Activated T-helper 1 cell treated with anti-CD3 and anti-CD28 coated beads, Interleukin-2, amount 50 U/mL, for 16 hours (primary cell): ENCODE measurements at places on chromosomes 2 and 18.

DNA sequence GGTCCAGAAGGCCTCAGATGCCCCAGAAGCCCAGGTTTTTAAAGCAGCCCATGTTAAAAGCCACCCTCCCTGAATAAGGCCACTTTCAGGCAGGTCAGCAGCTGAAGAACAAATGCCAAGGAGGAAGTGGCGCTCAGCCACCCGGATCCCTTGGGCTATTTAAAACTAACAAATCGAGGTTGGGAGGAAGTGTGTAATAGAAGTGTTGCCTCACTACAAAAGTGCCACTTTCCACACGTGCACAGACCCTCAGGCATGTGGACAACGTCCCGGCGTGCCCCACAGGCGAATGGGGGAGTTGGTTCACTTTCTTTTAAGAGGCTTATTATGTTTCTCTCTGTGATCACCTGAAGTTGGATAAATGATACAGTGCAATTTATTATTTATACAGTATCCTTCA is 173.8 kb upstream of the SALL3 start:
- no peak for DNase-seq

DNA sequence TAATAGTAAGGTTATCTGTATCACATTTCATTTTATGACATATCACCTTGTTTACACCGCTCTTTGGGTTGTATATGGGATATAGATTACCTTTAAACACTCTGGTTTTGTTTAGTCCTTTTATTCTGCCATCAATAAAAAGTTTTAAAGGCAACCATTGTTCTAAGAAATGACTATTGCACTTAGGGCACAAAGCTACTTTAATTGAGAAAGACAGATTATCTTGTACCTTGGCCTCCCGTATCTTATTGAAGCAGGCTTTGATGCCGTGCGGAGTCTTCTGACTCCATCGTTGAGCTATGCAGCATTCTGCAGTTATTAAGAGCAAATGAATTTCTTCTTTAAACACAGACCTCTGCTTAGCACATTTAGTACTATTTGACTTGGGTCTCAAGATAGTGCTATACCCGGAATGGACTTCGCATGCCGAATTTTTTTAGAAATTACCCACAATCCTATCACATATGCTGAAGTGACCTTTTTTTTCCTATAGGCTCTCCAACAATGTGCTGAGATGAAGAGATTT is 16.7 kb downstream of the PKDCC start:
- DNase-seq: no peak

DNA sequence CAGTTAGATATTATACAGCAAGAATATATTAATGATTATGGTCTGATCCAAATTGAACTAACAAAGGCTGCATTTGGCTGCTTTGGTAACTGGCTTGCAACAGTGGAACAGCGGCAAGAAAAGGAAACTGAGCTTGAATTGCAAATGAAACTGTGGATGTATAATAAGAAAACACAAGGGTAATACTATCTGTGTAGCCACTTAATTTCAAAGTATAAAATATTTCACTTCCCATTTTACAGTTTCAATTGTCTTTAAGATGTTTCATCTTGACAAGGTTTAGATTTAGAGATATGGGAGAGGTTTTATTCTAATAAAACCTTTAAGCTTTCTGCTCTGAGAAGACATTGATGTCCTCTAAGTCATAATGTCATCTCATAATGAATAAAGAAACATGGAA is 23.8 kb downstream of the WDR75 start:
- no peak for DNase-seq

GRCh38 chr2:145757503-145758246 is 1237.8 kb upstream of the ZEB2 start:
- DNase-seq: no peak

- DNase-seq: no peak
Observed at GRCh38 chr2:8169443-8169842, 512.4 kb upstream of the ID2 start.
